ENCODE measurements at places on chromosomes 16 and 17. TPM values are rescaled to one million over a fixed set of nuclear protein-coding genes. Genes with fewer than 3 reads are reported as not detected.

ACSM5 gene
- total RNA-seq = not detected

GPRC5B gene
- total RNA-seq = 8.7 TPM

DNA sequence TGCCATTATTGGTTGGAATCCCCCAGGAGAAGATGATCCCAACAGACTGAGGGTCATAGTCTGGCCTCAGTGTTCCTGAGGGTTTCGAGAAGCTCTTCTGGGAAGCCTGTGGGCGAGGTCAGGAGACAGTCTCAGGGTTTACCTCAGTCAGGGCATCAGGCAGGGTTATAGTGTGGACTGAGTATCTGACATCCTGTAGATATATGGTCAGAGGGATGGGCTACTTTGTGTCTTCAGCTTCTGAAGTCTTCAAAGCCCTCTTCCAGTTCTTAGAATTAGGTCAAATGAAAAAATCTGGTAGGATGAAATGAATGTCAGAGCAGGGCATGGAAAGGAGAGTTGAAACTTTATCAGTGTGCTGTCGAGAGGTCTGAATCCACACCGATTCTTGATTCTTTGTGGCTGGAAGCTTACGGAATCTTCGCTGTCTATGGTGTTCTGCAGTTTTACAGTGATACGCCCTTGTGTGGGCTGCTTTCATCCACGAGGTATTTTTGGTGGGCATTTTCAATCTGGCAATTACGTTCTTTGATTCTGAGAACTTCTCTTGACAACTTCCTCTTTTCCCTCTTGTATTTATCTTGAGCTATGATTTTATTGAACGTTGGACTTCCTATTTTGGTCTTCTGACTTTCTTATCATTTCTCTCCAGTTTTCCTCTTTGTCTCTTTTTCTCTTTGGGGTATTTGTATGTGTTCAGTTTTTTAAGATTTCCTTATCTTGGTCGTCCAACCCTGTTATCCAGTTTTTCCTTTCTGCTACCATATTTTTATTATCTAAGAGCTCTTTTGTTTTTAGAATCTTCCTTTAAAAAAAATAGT lies 30.4 kb downstream of the BPTF start:
- DNase-seq = no peak

DNA sequence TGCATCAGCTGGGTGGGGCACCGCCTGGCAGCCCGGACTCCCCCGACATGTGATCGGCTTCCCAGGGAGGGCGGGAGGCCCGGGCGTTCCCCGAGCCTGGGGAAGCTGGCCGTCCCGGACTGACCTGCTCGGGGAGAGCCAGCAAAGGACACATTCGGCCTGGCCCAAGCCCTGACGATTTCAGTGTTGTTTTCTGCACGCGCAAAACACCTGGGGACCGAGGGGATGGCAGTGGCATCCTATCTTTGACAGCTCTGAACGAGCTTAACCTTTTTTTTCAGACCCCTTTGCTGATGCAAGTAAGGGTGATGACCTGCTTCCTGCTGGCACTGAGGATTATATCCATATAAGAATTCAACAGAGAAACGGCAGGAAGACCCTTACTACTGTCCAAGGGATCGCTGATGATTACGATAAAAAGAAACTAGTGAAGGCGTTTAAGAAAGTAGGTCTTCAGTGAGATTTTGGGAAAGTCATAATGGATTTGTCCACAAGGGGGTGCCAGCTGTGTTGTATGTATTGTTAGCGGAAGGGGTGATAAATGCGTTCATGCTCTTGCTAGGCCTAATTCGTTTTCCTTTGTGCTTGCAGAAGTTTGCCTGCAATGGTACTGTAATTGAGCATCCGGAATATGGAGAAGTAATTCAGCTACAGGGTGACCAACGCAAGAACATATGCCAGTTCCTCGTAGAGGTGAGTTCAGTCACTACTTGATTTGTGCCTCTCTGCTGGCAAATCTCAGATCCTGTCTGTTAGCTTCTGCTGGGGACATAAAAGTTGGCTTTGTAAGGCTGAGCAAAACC lies 1.0 kb downstream of the EIF1 start:
- DNase-seq = no peak

DNA sequence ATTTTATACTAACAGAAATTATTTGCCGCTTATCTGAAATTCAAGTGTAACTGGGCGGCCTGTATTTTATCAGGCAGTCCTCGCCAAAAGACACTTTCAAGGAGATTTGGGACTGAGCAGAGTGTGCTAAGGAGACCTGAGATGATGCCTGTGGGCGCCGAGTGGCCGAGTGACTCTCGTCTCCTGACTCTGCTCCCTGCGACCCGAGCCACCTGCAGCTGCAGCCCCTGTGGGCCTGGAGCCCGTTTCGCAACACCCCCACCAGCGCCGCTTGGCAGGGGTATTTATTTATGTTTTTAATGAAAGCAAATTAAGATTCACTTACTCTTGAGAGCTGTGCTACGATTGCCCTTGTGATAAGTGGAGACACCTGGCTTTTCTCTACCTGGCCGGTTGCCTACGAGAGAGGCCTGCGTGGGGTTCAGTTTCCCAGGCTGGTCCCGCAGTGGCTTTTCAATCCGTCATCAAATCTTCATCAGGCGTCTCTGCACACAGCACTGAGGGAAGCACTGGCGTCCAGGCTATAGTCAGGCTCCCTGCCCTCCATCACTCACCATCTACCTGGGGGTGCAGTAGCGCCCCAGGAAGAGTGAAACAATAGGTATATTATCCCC lies 124.0 kb downstream of the SEC14L1 start:
- DNase-seq = no peak

GRCh38 chr16:66598111-66598510 lies 6.4 kb upstream of the CMTM3 start:
- no peak for DNase-seq

- DNase-seq = no peak
Measured at GRCh38 chr17:77654850-77655249, 303.7 kb upstream of the TNRC6C start.

DNA sequence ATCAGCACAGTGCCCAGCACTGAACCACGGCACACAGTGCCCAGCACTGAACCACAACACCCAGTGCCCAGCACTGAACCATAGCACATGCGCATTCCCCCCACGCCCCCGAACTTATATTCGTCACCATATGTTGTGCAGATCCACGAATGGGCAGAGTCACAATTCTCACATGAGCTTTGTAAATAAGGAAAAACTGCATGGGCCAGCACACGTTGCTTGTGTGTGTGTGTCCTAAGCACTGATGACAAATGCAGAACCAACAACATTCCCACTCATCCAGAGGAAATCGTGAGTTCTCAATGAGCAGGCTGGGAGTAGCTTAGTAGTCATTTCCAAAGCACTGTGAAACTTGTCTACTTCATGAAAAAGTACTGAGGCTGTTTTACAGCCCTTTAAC lies 70.0 kb downstream of the ADCY9 start:
- no peak for DNase-seq

GRCh38 chr17:81387100-81388090 lies 7.9 kb upstream of the BAHCC1 start:
- DNase-seq = peak; percentile 54

GRCh38 chr17:57601143-57601735 lies 143.9 kb downstream of the CCDC182 start:
- no peak for DNase-seq

GRCh38 chr16:27720731-27721530 lies 171.0 kb downstream of the KATNIP start:
- no peak for DNase-seq

DNA sequence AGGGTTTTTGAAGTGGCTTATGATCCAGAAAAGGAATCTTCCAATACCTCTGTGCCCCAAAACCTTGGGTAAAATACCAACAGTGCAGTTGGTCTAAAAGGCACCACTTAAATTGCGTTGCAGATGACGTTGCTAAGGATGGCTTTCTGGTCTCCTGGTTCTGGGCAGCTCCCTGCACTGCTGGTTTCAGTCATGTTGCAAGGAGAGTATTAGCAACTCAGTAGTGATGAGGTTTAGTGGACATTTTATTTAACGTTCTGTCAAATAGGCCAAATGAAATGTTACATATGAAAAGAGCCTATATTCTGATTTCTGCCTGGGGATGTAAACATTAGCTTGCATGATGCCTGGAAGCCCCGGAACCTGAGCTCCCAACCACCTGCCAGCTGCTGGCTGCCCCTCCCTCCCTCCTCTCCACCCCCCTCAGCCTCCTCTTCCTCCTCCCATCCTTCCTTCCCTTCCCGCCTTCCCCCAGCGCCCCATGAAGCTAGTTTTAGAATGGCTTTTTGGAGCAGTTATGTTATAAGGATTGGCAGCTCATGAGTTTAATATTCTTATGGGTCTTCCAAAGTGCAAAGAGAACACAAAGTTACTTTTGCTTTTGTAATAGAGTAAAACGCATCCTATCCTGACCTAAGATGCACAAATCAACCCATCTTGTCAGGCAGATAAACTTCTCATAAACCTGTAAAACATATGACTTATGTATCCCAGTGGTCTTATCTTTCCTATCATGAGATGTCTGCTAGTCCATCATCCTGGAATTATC lies 20.7 kb downstream of the CD7 start:
- no peak for DNase-seq

DNA sequence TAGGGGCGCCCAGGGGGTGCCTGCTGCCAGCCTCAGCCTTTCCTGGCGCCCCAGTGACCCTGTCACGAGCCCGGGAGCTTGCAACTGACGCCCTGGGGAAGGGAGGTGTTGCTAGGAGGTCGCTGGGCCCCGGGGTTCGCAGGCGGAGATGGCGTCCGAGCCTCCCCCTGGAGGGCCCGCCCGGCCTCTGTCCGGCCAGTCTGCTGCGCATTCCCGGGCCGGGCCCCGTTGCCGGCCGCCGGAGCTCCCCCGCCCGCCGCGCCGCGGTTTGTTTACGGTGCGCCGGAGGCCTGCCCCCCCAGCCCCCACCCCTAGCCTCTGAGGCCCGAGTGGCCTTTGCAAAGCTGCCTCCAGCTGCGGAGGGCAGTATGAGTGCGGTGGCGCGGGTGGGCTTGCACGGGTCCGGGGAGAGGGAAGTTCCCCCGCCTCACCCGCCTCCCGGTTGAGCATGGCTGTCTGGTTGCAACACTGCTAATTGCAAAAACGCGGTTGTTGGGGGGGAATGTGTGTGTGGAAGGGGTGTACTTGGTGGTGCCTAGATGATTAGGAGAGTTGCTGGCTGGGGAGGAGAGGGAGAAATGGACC lies 514 bp downstream of the THRA start:
- peak; percentile 69 for DNase-seq

GRCh38 chr16:16780588-16780987 lies 401.6 kb downstream of the NPIPA7 start:
- DNase-seq = no peak

DNA sequence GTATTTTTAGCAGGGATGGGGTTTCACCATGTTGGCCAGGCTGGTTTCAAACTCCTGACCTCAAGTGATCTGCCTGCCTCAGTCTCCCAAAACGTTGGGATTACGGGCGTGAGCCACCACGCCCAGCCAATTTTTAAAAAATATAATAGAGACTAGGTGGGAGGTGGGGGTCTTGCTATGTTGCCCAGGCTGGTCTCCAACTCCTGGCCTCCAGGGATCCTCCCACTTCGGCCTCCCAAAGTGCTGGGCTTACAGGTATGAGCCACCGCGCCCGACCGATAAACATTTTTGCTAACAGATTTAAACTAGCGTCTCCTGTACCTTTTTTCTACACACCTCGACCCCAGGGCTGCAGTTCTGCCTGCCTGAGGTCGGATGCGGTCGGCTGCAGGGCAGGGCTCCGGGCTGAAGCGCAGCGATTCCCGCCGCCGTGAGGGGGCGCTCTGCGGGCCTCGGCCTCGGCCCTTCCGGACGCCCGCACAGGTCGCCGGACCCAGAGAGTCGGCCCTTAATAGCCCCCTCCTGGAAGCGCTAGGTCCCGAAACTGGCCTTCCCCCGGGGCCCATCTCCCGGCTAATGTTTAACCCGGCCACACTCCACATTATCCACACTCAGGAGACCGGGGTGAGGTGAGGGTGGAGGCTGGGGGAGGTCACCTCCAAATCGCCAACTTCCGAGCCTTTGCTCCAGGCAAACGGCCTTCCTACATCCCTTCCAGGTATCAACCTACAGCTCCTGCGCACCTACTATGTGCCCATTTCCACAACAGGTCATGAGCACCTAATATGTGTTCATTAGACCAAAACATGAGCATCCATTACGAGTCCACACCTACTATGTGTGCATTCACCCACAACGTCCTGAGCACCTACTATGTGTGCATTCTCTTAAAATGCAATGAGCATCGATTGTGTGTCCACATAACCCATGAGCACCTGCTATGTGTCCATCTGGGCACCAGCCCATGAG lies 2.0 kb upstream of the GLIS2 start:
- peak; percentile 84 for DNase-seq

Measured in glutamatergic neuron (in vitro differentiated cells).